ENCODE measurements at places on chromosomes 5 and 9.

DNA sequence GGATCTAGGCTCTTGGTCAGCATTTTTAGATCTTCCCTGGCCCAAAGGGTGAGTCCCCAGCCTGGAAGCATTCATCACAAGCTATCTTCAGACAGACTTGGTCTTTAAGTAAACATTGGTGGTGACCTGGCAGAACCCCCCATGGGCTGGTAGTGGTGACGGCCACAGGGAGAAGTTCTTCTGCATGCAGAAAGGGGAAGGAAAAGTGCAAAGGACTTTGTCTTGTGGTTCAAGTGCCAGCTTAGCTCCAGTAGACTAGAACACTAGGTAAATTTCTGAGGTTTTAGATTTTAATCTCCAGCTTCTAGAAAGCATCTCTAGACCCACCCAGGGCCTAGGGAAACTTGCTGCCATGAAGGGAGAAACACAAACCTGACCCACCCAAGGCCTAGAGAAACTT is 584.0 kb downstream of the CHSY3 start:
- DNase-seq: no peak

DNA sequence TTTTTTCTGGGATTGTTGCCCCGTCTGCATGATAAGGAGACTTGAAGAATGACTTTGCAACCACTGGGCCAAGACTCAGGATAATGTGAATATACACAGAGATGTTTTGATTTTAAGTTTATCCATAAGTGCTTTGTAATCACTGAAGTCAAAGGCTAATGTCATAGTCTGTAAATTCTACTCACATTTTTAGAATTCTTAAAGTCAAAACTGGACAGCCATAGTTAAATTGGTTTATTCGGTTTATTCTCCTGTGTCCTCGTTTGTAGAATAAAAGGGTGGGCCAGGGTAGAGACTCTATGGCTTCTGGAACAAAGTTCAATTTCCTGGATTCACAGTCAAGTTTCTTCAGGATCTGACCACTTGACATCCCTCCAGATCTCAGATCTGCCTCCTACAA is 327.7 kb upstream of the TNC start:
- DNase-seq: no peak

DNA sequence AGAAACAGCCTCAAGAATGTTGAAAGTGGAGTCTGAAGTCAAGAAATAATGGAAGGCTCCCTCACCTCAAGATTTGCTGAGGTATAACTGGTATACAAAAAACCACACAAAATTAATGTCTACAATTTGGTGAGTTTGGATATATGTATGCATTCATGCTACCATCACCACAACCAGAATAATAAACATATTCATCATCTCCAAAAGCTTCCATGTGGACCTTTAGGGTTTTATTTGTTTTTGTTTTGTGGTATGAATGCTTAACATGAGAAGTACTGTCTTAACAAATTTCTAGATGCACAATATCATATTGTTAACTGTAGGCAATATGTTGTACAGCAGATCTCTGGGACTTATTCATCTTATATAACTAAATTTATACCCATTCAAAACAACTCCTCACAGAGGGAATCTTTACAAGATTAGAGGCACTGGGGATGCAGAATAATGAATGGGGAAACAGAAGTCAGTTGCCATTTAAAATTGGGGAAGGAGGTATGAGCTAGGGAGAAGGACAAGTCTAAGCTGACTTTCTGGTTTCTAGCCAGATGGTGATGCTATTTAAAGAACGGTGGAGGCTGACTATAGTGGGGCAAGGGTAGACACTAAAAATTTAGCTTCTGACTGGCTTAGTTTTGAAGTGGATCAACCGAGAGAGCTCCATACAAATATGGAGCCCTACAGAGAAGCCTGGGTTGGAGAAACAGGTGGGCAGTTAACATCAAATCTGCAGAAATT is 213.9 kb downstream of the BNC2 start:
- no peak for DNase-seq

GRCh38 chr9:93308158-93308602 is 124.2 kb downstream of the WNK2 start:
- no peak for DNase-seq

DNA sequence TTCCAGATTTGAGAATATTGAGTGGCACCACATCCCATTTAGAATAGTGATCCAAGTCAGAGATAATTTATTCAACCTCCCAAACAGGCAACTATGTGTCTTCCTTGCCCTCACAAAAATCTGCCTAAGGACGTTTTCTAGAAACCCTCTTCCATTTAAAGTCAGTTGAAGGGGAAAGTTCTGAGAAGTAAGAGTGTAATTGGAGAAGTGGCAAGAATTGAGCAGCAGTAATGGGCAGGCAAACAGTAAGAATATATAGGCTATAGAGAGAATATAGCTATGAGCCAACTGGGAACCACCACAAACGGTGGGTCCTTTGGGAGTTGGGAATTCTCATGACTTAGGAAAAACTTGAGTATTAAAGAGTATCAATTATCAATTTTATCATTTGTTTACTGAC is 31.1 kb upstream of the CETN3 start:
- DNase-seq: no peak

DNA sequence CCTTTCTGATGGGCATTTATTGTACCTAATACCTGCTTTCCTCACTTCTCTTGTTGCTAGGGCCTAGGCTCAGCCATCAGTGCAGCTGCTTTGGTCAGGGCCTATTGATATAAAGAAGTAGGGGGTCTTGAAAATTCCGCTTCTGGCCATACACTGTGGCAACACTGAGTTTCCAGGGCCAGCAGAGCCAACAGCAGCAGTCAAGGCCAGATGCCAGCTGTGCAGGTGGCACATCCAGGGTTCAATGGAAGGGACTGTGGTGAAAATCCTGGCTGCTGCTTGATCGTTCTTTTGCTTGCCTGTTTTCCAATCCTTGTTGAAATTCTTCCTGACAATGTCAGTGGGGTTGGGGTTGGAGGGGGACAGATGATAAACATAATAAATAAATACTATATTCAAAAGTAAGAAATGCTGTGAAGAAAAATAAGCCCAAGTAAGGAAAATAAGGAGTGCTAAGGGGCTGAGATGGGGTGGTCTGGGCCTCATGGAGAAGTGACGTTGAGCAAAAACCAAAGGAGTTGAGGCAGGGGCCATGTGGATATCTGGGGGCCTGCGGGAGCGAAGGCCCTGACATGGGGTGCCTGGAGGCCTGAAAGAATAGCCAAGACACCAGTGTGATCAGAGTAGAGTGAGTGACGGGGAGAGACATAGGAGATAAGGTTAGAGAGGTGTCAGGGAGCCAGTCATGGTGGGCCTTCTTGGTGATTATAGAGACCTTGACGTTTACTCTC is 91.0 kb upstream of the ALDH1B1 start:
- DNase-seq: no peak

- DNase-seq: no peak
Observed at GRCh38 chr9:80934095-80934494, 755.3 kb downstream of the TLE1 start.

DNA sequence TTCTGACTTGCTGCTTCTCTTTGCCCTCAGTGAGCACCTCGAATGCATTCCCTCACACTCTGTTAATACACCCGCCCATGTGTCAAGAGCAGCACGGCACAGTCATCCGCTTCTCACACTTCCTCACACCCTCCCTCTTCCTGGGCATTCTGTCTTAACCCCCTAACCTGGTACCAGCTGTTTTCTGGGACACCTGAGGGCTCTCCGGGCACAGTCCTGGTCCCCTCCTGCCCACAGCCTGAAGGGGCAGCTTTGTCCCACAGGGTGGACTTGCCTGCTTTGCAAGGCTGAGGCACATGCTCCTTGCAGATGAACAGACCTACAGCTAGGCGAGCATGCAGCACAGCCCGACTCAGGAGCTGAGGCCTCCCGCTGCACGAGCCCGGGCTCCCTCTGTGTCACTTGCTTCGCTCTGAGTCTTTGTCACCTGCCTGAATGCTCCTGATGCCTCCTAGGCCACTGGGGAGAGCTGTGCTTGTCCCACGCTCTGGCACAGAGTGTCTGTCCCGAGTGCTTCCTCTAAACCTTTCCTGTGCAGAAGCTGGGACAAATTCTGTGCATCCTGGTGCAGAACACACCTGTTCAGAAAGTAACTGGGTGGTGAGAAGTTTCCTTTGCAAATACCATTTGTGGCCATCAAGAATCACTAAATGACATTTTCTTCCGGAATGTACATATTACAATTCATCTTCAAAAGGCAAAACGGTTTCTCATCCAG is 47.8 kb downstream of the AHRR start:
- no peak for DNase-seq
